ENCODE measurements at places on chromosomes 2 and 18. TPM values are rescaled to one million over a fixed set of nuclear protein-coding genes. Genes with fewer than 3 reads are reported as not detected.

Gene CENPO
- 16.0 TPM for total RNA-seq

Gene DSG2
- 8.2 TPM for total RNA-seq

Gene VWA3B
- not detected for total RNA-seq

Gene FASTKD2
- 43.8 TPM for total RNA-seq

Gene RAB27B
- 2.3 TPM for total RNA-seq

Gene CFAP221
- total RNA-seq: 5.0 TPM

Gene SPP2
- total RNA-seq: not detected

Gene PJVK
- total RNA-seq: 9.4 TPM

Gene CERKL
- 1.5 TPM for total RNA-seq

Gene DAPL1
- total RNA-seq: not detected

Gene CCDC85A
- total RNA-seq: 13.8 TPM

Gene EVA1A
- 22.1 TPM for total RNA-seq

Gene OXER1
- not detected for total RNA-seq

Gene MAPRE3
- total RNA-seq: 4.4 TPM

Gene CD8A
- total RNA-seq: 1.1 TPM

Gene ICA1L
- 32.3 TPM for total RNA-seq

Gene UGT1A10
- total RNA-seq: not detected

Gene TCF23
- 19.4 TPM for total RNA-seq

Gene REG1A
- total RNA-seq: not detected

Gene FLACC1
- total RNA-seq: 0.26 TPM

Gene C2orf78
- not detected for total RNA-seq

Gene ATP8B1
- total RNA-seq: 24.9 TPM

Gene PROKR1
- total RNA-seq: 0.27 TPM

Measured in uterus (tissue), 4 donors.